ENCODE measurements at places on chromosomes 6 and 20.

DNA sequence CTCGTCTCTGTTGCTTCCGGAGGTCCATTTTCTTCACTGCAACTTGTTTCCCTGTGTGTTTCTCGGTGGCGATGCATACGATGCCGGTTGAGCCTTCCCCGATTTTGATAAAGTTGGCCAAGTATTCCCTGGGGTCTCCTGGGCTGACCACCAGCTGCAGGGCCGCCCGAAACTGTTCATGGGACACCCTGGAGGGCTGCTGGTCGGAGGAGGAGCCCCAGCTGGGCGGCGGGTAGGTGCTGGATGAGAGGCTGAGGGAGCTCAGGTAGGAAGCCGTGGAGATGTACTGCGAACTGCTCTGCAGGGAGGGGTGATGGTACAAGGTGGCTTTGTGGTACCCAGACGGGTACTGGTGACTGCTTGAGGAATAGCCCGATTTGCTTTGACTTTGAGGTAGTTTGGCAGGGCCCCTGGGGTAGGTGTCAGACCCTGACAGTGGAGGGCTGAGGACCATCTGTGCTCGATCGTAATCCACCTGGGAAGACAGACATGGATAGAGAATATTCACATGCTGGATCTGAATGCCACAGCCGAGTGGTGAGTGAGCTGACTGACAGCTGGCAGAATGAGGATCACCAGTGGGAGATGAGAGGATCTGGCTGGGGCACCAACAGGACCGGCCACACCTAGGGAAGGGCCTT is 51.6 kb downstream of the LAMP5 start:
- no peak for DNase-seq

GRCh38 chr20:41592516-41593216 is 25.5 kb downstream of the CHD6 start:
- DNase-seq, result no peak

DNA sequence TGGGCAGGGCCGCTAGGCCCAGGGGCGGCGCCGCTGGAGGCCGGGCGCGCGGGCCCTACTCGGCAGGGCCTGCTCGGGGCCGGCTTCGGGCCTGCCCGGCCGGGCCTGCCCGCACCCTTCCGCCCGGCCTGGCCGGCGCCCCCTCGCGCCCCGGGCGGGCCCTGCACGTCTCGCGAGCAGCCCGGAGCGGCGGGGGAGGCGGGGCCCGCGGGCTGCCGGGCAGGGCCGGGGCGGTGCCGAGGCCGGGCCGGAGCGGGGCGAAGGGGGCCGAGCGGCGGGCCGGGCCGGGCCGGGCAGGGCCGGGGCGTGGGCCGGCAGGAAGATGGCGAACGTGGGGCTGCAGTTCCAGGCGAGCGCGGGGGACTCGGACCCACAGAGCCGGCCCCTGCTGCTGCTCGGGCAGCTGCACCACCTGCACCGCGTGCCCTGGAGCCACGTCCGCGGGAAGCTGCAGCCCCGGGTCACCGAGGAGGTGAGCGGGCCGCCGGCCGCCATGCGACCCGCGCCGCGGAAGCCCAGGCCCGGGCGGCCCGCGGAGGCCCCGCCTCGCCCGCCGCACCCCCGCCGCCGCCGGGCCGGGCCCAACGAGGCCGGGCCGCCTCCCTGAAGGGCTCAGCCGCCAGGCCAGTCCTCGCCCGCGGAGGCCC is at the start of gene NPEPL1:
Gene NPEPL1 (plus strand): TSS at position 222 of the 647 bp plus-strand sequence. CDS start 101 bp downstream, at position 323.
- peak; percentile 53 for DNase-seq

DNA sequence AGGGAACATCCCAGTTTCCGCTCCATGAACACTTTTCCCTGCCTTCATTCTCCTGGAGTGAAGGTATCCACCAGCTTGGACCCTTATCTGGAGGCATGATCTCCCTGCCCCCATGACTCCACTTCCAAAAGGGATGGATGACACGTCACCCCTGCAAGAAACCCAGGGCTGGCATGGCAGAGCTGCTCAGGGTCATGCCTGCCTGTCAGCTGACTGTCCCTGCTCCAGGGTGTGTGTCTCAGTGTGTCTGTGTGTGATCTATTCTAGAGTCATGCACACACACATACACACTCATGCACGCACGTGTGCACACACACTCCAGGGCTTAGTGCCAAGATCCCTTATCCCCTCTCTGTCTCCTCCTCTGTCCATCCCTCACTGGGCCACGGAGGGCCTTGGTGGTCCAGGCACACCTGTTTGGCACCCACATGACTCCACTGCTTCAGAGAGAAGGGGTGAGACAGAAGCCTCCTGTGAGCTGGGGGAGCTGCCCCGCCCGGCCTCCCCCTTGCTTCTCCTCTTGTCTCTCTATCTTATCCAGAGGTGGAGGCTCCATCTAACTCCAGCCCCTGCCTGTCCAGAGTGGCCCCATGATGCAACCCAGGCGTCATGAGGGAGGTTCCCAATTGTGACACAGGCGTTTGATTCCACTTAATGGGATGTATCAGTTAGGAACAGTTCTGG is 290.9 kb downstream of the CDC5L start:
- no peak for DNase-seq

- no peak for DNase-seq
Measured at GRCh38 chr6:143782481-143782880, 60.7 kb upstream of the LTV1 start.

DNA sequence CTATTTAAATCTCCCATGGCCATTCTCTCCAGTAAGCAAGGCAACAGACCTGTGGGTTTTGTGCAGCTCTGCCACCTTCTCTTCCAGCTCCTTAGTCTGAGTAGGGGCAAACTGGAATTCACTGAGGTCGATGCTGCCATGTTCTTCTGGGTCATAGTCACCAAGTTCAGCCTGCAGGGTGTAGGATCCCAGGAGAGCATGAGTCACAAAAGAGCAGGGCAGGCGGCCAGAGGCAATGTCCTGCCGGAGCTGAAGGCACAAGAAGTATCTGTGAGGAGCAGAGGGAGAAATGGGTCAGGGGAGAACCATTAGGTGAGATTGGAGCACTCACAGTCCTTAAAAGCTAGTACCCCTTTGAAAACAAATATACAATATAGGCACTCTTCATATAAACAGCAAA is 73.7 kb downstream of the SMLR1 start:
- DNase-seq, result no peak

- DNase-seq, result no peak
Measured at GRCh38 chr20:20856306-20856705, 143.9 kb upstream of the RALGAPA2 start.

DNA sequence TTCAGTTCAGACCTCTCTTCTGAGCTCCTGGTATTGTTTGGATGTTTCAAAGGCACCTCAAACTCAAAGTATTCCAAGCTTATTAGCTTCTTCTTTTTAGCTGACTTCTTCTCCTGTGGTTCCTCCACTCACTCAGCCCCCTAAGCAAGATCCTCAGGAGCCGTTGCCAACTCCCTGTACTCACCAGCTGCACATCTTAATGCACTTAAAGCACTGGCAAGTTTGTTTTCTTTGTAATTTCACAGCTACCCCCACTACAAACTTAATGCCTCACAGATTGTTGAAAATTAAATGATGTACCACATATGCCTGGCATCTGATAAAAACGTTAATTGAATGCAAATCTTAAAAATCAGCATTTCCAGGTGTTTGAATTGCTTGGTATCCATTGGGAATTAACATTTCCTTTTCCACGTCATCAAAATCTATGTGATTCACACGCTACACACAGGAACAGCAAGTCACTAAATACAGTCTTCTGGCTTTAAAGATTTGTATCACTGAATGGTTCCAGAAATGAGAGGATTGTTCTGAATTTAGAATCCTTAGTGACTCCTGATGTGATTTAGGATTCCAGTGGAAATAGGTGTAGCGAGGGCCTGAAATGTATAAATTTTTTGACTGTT is 24.5 kb downstream of the CALHM6 start:
- no peak for DNase-seq

- DNase-seq, result no peak
Measured at GRCh38 chr6:39203436-39204159, 25.7 kb downstream of the KCNK5 start.

GRCh38 chr6:44199883-44200282 is 16.8 kb upstream of the MYMX start:
- DNase-seq, result no peak

GRCh38 chr6:86537292-86537861 is 400.0 kb upstream of the HTR1E start:
- DNase-seq, result no peak

GRCh38 chr20:33176101-33176500 is 8.1 kb downstream of the BPIFA2 start:
- no peak for DNase-seq
